Mesothelial cell of epicardium (in vitro differentiated cells): ENCODE measurements at places on chromosomes 2 and 18. TPM values are rescaled to one million over a fixed set of nuclear protein-coding genes. Genes with fewer than 3 reads are reported as not detected.

DNA sequence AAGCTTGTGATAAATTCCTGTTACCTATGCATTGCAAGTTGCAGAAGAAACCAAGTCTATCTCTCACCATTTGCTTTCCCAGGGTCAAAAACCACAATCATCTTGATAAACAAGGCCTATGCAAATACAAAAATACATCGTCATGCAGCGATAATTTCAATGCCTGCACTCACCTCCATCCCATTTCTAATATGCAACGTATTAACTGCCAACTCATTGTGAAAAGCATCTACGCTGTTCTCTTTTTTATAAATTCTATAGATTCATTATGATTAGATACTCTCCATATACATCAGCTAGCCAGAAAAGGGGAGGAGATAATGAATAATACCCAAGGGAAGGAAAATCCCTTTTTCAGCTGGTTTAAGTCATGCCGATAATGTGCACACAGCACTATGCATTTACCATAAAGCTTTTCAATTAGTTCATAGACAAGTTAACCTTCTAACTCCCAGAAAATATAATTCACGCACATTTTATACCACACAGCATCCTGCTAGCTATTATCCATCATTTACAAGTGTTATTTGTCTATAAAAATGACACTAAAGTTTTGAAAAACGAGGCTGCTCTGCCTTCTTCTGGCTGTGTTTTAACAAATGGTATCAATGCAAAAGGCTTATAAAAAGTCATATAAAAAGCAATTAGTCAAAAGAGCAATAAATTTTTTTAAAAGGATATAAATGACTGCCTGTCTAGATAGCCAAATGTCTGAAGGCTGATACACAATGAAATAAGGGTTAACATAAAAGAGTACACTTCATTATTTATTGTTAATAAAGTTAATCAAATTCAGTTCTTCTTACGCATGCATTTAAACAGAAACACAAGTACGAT lies 77.6 kb downstream of the AFF3 start:
- H3K27me3 ChIP-seq, result peaks cover 37% of the 10 kb centered on the region
- peaks cover 14% of the 10 kb centered on the region for H3K36me3 ChIP-seq
- H3K4me1 ChIP-seq, result peaks cover 18% of the 10 kb centered on the region
- H3K4me3 ChIP-seq, result no peak overlapping the region
- no peak overlapping the region for H3K27ac ChIP-seq

DNA sequence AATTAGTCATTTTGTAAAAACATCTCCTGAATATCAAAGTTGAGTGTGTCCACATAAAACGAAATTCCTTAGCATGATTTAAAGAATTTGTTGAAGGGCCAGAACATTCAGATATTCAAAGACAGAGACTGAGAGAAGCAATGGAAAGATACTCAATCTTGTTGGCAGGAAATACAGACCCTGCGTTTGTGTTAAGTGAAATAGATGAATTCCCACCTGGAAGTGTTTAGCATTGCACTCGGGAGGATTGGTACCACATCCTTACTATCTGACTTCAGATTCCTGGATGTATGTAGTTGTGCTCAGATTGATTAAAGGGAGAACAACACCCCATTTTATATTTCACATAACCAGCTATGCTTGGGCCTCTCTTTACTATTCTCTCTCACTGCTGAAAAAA lies 9.7 kb upstream of the ARL5A start:
- H3K36me3 ChIP-seq, result no peaks in the 10 kb centered on the region
- H3K4me3 ChIP-seq, result no peak overlapping the region
- H3K4me1 ChIP-seq, result peaks cover 20% of the 10 kb centered on the region
- peaks cover 3% of the 10 kb centered on the region for H3K27me3 ChIP-seq

- no peak overlapping the region for H3K27ac ChIP-seq
- no peak overlapping the region for H3K4me3 ChIP-seq
- H3K27me3 ChIP-seq, result no peaks in the 10 kb centered on the region
- H3K36me3 ChIP-seq, result peaks cover 5% of the 10 kb centered on the region
- DNase-seq, result no peak
- H3K4me1 ChIP-seq, result peaks cover 7% of the 10 kb centered on the region
Observed at GRCh38 chr2:86706220-86706619, 13.9 kb upstream of the RMND5A start.

GRCh38 chr2:147644491-147644890 lies 200.3 kb upstream of the ACVR2A start:
- no peak for DNase-seq
- H3K27me3 ChIP-seq, result no peaks in the 10 kb centered on the region
- H3K36me3 ChIP-seq, result no peaks in the 10 kb centered on the region

CD226 gene
- 0.31 to 0.84 TPM (median 0.63 TPM) in 3 replicates for total RNA-seq
